ENCODE measurements at places on chromosomes 13 and 19.

DNA sequence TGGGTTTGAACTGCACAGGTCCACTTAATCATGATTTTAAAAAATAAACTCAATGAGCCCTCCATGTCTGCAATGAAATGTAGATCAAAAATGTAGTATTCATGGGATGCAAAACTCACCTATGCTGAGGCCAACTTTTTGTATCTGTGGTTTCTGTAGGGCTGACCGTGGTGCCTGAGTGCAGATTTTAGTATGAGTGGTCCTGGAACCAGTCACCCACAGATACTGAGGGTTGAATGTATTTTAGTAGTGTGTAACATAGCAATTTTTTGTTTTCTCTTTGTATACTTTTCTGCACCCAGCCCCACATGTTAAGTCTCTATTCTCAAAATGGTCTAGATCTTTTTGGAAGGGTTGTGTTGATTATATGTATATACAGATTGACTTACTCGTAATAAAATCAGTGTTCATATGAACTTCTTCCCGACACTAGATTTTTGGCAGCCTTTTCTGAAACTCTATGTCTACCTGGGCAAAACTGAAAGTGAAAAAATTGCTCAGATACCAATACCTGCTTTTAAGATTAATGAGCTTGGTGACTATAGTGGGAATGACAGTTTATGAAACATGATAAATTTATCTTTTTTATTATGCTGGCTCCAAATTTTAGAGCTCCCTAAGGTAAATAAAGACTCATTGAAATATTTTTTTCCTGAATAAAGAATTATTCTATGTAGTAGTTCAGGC lies 51.6 kb downstream of the DNAJC15 start:
- H3K36me3 ChIP-seq: peaks cover 20% of the 10 kb centered on the region
- DNase-seq: peak; percentile 39
- H3K27ac ChIP-seq: no peak overlapping the region
- peaks cover 43% of the 10 kb centered on the region for H3K4me1 ChIP-seq
- H3K27me3 ChIP-seq: no peaks in the 10 kb centered on the region
- no peak overlapping the region for H3K4me3 ChIP-seq

- peaks cover 12% of the 10 kb centered on the region for H3K27me3 ChIP-seq
- H3K4me1 ChIP-seq: no peaks in the 10 kb centered on the region
- no peaks in the 10 kb centered on the region for H3K36me3 ChIP-seq
- DNase-seq: no peak
- no peak overlapping the region for H3K4me3 ChIP-seq
- no peak overlapping the region for H3K27ac ChIP-seq
Observed at GRCh38 chr13:100809856-100810255, 135.3 kb upstream of the TMTC4 start.

- no peak overlapping the region for H3K27ac ChIP-seq
- H3K4me3 ChIP-seq: no peak overlapping the region
- no peaks in the 10 kb centered on the region for H3K27me3 ChIP-seq
- H3K4me1 ChIP-seq: no peaks in the 10 kb centered on the region
- DNase-seq: no peak
Observed at GRCh38 chr19:58367698-58368454, 5.3 kb upstream of the ZNF497 start.

DNA sequence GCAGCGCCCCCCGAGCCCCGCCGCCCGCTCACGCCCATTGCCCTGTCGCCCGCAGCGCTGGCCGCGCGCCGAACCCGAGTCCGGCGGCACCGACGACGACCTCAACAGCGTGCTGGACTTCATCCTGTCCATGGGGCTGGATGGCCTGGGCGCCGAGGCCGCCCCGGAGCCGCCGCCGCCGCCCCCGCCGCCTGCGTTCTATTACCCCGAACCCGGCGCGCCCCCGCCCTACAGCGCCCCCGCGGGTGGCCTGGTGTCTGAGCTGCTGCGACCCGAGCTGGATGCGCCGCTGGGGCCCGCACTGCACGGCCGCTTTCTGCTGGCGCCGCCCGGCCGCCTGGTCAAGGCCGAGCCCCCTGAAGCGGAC lies 518 bp downstream of the KLF2 start:
- H3K27me3 ChIP-seq: peaks cover 24% of the 10 kb centered on the region
- peak; percentile 53 for DNase-seq
- peak overlapping the region; percentile 55 for H3K4me3 ChIP-seq
- H3K4me1 ChIP-seq: peaks cover 40% of the 10 kb centered on the region
- no peak overlapping the region for H3K27ac ChIP-seq

DNA sequence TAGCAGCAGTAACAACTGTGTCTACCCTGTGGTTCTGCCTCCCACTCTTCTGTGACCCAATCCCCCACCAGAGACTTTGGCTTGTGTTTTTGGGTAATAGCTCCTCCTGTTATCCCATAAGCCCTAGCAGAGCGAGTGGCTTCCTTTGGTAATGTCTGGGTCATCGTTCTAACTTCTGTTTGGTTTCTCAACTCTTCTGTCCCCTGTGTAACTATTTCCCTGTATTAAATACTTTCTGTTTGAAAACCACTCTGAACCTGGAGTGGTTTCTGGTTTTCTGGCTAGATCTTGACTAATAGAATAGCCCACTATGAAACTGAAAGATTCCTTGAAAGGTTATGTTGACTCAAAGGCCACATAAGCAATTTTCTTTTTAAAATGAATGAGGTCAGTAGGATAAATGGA lies 350.0 kb downstream of the DCT start:
- DNase-seq: no peak
- H3K4me1 ChIP-seq: peaks cover 5% of the 10 kb centered on the region
- no peaks in the 10 kb centered on the region for H3K36me3 ChIP-seq
- no peaks in the 10 kb centered on the region for H3K27me3 ChIP-seq

GRCh38 chr19:52214241-52214640 lies 24.4 kb downstream of the PPP2R1A start:
- peaks cover 56% of the 10 kb centered on the region for H3K36me3 ChIP-seq
- H3K27me3 ChIP-seq: no peaks in the 10 kb centered on the region
- H3K4me1 ChIP-seq: no peaks in the 10 kb centered on the region
- no peak overlapping the region for H3K27ac ChIP-seq

- H3K36me3 ChIP-seq: no peaks in the 10 kb centered on the region
- no peak overlapping the region for H3K4me3 ChIP-seq
- H3K27me3 ChIP-seq: peaks cover 11% of the 10 kb centered on the region
- H3K27ac ChIP-seq: no peak overlapping the region
- DNase-seq: peak; percentile 76
Observed at GRCh38 chr13:100721885-100722512, 47.4 kb upstream of the TMTC4 start.

DNA sequence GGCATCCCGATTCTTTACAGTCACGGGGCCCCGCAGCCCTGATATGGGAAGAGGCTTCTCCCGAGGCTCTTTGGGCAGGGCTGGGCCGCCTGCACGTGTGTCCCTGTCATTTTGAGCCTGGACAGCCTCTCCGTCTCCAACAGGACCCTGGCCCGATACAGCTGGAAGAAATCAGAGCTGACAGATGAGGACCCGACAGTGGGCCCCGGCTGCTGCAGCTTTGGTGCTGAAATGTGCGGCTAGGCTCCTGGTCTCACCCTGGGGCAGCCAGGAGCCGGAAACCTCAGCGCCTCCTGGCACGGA lies 3.2 kb downstream of the PIAS4 start:
- no peaks in the 10 kb centered on the region for H3K27me3 ChIP-seq
- H3K36me3 ChIP-seq: no peaks in the 10 kb centered on the region
- DNase-seq: no peak
- no peak overlapping the region for H3K4me3 ChIP-seq
- H3K4me1 ChIP-seq: peaks cover 34% of the 10 kb centered on the region

DNA sequence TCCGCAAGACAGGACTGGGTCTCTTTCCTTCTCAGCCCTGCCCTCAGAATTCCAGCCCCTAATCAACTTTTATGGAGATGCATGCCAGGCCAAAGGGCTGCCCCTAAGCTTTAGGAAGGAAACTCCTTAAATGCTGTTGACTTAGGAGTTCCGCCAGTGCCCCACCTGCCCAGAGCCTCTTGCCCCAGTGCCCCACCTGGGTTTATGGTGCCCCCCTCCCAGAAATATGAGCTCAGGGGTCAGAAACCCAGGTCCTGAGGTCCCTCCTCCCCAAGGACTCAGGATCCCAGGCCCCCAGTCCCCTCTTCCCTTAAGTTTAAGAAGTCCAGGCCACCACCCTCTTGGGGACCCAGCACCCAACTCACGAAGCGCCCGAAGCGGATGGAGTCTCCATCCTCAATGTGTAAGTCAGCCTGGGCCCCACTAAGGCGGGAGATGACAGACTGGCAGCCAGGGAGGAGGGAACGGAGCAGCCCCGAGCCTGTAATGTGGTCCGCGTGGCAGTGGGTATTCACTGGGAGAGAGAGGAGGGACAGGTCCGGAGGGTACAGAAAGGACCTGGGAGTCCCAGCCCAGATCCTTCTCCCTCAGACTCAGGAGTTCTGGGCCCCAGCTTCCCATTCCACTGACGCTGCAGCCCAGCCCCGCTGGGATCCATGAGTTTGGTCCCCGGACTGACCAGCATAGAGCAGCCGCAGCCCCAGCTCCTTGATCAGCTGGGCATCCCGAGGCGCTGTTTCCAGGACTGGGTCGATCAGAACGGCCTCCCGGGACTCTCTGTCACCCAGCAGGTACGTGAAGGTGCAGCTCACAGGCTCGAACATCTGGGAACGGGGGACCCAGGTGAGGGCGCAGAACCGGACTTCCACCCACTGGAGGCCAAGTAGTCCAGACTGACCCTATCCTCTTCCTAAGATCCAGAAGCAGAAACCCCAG lies 897 bp downstream of the ETHE1 start:
- no peaks in the 10 kb centered on the region for H3K27me3 ChIP-seq
- peaks cover 1% of the 10 kb centered on the region for H3K36me3 ChIP-seq
- H3K4me1 ChIP-seq: peaks cover 25% of the 10 kb centered on the region
- peak overlapping the region; percentile 93 for H3K4me3 ChIP-seq
- H3K27ac ChIP-seq: peak overlapping the region; percentile 97

DNA sequence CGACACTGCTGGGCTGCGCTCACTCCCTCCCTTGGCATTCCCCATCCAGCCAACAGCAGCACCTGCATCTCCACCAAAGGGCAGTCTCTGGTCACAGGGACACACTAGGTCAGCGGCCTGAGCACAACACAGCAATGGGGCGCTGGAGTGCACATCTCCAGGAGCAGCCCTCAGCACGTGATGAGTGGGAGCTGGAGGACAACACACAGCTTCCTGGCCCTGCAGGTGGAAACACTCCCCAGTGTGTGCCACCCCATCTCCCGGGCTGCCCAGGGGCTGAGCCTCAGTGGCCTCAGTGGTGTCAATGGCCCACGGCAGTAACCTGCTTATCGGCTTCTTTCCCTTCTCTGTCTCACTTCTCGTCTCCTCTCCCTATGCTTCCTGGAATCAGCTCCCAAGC lies 96.8 kb upstream of the VSTM2B start:
- no peaks in the 10 kb centered on the region for H3K36me3 ChIP-seq
- no peak overlapping the region for H3K27ac ChIP-seq
- H3K4me3 ChIP-seq: no peak overlapping the region
- no peak for DNase-seq

DNA sequence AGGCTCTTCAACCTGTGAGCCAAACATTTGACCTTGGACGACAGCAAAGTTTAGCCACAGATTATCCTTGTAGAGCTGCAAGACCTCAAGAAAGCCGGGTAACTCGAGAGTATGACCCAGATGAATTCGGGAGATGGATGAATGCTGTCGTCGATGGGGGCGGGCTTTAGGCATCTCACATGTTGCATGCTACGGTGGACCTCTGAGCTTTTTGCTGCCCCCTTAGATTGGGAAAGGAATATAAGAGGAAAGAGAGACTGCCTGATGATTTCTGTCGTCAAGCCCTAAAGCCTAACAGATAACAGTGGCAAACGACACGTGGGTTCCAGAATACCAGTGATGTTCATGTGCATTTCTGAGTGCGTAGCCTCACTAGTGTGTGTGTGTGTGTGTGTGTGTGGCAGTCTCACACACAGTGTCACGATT lies 730 bp upstream of the ABCC4 start:
- peaks cover 35% of the 10 kb centered on the region for H3K4me1 ChIP-seq
- H3K27ac ChIP-seq: peak overlapping the region; percentile 63
- no peaks in the 10 kb centered on the region for H3K27me3 ChIP-seq
- H3K4me3 ChIP-seq: peak overlapping the region; percentile 80

DNA sequence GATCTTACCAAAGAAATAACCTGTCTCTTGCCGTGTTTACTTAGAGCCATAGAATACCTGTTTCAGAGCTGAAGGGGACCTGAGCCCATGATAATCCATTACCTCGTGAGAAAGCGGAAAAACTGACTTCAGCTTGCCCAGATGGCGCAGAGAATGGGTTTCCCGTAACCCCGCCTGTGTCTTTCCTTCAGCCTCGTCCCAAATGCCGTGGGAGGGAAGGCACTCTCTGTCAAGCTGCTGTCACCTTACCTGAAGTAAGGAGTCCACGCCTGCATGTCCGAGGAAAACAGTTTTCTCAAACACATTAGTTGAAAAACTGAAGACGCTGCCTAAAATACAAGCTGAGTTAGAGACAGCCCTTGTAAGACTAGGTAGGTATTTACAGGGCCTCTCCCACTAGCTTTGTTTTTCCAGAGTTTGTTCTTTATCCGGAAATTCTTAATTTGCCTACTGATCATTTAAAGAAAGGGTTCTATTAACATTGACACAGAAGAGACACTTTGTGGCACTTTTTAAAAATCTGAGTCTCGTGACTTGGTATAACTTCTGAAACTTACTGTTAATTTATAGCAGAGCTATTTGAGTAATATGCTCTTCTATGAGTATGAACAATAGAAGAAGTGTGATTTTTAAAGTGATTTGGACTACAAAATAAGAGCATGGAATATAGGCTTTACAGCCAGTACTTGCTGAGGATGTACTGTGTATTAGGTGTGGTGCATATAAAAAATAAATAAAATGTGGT lies 1.3 kb upstream of the INTS6 start:
- peak overlapping the region; percentile 94 for H3K4me3 ChIP-seq
- H3K36me3 ChIP-seq: peaks cover 66% of the 10 kb centered on the region
- peak; percentile 46 for DNase-seq
- peak overlapping the region; percentile 99 for H3K27ac ChIP-seq
- H3K27me3 ChIP-seq: no peaks in the 10 kb centered on the region
- H3K4me1 ChIP-seq: peaks cover 36% of the 10 kb centered on the region

DNA sequence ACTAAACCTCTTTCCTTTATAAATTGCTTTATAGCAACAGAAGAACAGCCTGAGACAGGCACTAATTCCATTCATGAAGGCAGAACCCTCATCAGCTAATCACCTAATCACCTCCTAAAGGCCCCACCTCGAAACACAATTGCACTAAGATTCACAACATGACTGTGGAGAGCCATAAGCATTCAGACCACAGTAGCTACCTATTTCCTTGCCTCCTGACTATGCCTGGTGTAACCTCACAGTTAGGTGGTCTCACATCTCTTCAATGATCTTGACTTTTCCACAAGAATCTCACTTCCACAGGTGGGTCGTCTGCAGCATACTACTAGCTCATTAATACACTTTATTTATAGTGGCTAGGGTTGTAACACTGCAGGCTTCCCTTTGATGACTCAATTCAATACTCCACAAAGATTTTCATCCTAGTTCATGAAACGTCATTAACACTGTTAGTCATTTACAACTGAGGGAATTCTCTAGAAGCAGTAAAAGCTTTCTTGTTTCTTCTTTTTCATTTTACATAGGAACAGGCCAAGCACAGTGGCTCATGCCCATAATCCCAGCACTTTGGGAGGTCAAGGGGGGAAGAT lies 27.1 kb downstream of the STK24 start:
- no peak overlapping the region for H3K4me3 ChIP-seq
- peak overlapping the region; percentile 28 for H3K27ac ChIP-seq
- H3K27me3 ChIP-seq: no peaks in the 10 kb centered on the region
- H3K4me1 ChIP-seq: peaks cover 74% of the 10 kb centered on the region
- no peak for DNase-seq
- H3K36me3 ChIP-seq: peaks cover 34% of the 10 kb centered on the region

Measured in activated CD8-positive, alpha-beta T cell treated with anti-CD3 and anti-CD28 coated beads for 36 hours (primary cell).